ENCODE measurements at places on chromosomes 3 and 15.

DNA sequence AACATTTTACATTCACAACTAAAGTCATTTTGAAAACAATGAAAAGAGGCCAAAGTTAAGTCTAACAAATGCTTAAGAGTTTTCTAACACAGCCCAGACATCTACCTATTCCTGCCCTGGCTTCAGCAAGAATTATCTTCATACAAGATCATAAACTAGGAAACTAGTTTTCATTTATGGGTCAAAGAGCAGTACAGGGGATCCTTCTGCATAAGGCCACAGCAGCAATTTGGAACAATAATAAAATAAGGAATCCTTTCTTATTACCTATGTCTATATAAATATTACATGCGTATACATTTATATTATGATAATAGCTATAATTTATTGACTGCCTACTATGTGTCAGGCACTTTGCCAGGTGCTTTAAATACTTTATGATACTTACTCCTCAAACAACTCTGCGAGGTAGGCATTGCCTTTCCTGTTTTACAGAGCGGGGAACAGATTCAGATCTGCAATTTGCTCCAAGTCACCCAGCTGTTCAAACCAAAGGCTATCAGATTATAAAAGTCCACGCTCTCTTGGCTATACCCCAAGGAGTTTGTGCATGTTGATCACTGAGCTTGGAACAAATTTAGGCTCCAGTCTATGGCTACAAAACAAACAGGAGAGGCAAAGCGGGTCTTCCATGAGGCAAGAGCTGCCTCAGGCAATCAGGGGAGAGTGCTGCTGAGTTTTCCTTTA lies 196.4 kb downstream of the RORA start:
- DNase-seq = peak; percentile 59

GRCh38 chr15:86834115-86834863 lies 754.6 kb downstream of the AGBL1 start:
- DNase-seq = no peak

- DNase-seq = no peak
These were observed 15.0 kb downstream of the MBNL1 start for GRCh38 chr3:152283492-152284381.

- DNase-seq = no peak
These were observed 241.5 kb upstream of the WNT5A start for GRCh38 chr3:55728461-55729100.

- DNase-seq = no peak
These were observed 512.3 kb downstream of the MCTP2 start for GRCh38 chr15:94743668-94744067.

- DNase-seq = peak; percentile 83
These were observed 1.4 kb downstream of the FURIN start for GRCh38 chr15:90869601-90870353.

DNA sequence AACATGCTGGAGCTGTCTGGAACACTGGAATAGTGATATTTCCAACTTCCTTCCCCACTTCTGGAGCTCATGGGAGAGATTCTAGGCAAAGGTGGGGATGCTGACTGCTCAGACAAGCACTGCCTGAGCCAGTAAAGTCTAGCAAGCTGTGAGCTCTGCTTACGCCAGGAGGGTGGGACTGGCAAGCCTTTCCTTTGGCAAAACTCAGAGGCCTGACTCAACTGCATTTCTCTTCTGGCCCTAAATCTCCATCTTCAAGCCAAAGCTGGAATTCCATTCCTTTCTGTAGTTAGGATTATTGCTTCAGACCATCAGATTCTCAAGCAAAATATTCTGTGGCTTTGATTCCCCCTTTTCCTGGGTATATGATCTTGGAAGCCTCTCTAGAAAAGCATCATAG lies 20.3 kb upstream of the EPB42 start:
- DNase-seq = no peak

- peak; percentile 91 for DNase-seq
These were observed at the start of gene ZNF710 for GRCh38 chr15:90001062-90001682. Gene ZNF710 (plus strand): TSS chr15:90001324. CDS start chr15:90067138, 65,814 bp downstream.

DNA sequence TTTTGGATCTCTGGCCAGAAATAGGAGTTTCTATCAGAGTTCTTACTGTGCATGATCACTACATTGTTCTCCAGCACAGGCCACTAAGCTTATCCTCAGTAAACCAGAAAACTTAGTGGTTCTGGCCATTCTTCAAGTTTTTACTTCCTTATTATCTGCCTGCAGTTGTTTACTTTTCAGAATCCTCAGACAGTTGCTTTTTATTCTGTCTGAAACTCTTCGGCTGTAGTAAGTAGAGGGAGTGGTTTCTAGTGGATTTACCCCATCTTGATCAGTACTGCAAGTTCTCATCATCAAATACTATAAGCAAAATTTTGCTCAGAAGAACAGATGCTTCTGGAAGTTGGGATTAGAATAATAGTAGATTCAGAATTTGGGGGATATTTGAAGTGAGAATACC lies 193.0 kb upstream of the RARB start:
- no peak for DNase-seq
